ENCODE measurements at places on chromosomes 4 and X.

GRCh38 chr4:147599206-147599605 lies 18.0 kb upstream of the TMEM184C start:
- no peak for DNase-seq

GRCh38 chr4:149426461-149426860 lies 389.2 kb downstream of the IQCM start:
- peak; percentile 49 for DNase-seq

DNA sequence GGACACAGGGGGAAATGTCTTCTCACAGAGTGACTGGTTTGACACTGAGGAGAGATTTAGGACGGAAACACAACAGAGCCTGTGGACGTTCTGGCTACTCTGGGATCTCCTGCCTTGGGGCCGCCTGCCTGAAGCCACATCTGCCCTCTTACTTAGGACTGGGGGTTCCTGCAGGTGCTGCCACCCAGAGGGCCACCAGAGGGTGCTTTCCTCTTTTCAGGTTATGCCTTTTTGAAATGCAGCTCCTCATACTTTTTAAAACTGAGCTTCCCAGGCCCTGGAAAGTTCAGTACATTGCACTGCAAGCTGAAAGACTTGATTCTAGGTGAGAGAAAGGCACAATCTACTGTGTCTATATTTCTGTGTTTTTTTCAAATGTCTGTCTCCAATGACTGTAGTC lies 92.2 kb upstream of the PGRMC2 start:
- no peak for DNase-seq

GRCh38 chr4:150859453-150859852 lies 155.6 kb downstream of the LRBA start:
- DNase-seq: no peak

- no peak for DNase-seq
These were observed 2.2 kb downstream of the NEXMIF start for GRCh38 chrX:74922922-74923543.

DNA sequence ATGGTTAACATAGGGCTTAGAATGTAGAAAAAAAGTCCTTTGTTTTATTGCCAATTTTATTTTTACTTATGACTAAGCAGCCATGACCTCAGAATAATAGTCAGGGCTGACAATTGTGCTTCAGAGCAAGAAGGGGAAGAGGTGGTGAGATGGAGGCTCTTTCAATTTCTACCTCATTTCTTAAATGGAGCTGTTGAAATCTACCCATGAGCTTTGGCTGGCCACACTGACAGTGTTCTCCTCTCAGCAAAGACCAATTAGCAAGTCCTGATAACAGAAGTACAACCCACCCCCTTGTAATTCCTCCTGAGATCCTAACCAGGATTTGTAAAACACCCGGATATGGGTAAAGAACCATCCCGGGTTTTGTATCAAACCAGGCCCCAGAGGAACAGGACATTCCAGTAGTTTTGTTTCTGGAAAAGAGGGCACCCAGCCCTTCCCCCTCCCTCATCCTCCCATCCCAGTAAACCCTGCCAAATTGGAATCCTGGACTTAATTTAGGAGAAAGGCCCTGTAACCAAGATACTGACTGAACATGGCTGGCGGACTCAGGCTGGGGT lies at the start of gene HEPH:
Gene HEPH, plus strand, starts transcription at position 399 of the 563 bp plus-strand sequence. CDS start 6,324 bp downstream, outside the sequence.
- DNase-seq: peak; percentile 33

GRCh38 chr4:89469930-89470375 lies 162.4 kb upstream of the GPRIN3 start:
- peak; percentile 96 for DNase-seq

DNA sequence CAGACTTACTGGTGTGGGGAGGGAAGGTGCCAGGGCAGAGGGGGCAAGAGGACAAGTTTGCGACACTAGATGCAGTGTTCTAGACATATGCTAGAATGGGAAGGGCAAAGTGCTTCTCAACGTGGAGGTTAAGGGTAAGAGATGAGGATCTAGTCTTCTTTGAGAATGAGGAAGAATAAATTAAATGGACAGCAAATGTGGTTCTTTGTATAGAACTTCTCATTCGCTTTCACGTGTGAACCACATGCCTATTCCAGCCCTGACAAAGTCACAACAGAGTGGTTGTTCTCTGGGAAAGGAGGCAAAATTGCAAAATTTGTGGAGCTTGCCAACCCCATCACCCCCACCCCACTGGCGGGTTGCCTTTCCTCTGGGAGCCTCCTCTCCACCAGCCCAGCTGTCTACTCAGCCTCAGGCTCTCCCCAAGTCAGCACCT lies 1.5 kb upstream of the ANXA5 start:
- no peak for DNase-seq

DNA sequence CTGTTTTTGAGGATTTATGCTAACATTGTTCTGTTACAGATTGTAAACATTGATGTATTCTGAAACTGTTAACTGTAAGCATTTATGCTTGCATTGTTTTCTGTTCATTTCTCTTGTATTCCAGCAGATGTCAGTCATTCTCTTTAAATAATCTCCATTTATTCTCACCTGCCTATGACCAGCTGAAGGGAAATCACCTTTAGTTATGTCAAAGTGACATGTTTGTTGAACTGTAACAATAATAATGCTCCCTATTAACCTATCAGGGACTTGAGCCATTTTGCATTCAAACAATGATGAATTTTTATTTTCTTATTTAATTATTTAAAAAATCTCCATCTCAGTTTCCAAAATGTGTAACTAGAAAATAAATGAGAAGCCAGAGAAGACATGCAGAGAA lies 58.0 kb downstream of the SPCS3 start:
- DNase-seq: peak; percentile 16

DNA sequence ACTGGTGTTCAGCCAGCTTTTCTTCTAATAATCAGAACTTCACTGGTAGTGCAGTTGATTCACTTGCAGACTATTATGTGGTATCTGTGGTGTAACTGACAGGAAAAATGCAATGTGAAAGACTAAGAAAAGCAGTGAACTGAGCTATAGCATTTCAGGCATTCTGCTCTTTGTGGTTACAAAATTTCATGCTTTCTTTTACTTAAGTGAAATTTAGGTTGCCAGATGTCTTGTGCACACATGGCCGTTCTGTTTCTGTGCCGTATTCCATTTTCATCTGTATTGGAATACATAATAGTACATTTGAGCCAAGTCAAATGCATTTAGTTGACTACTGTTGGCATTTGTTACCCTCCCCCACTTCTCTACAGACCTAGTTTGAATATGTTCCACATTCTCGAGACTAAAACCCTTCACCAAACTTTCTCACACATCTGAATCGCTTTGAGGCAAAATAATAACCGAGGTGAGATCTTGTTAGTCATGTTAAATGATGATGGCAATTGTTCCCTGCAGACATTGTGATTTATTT lies 8.2 kb downstream of the RTL3 start:
- DNase-seq: peak; percentile 90

DNA sequence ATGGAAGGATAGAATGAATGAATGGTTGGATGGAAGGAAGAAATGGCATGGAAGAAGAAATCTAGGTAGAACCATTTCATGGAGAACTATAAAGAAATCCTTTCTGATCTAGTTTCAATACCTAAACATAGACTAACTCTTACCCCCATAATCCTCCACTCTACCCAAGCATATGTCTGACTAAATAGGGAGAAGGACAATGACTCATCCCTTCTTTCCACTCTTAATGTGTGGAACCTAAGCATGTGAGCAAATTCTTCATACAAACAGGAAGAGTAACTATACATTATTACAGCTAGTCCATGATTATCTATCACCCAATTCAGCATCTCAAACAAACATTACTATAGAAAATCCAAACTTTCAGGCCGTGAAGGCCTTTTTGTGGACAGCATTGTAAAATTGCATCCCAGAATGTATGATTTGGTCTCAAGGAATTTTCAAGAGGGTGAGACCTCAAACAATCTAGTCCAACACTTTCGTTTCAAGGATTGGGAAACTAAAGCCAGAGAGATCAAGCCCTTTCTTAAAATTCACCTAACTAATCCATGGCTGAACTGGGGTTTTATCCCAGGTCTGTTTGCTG lies 11.2 kb downstream of the C1QTNF7 start:
- no peak for DNase-seq

- DNase-seq: no peak
These were observed 258.1 kb downstream of the UNC5C start for GRCh38 chr4:95290702-95291101.

GRCh38 chr4:7581477-7581876 lies 146.7 kb upstream of the PSAPL1 start:
- no peak for DNase-seq

- DNase-seq: no peak
These were observed 223.8 kb downstream of the IL1RAPL2 start for GRCh38 chrX:104789784-104790183.

GRCh38 chr4:102799816-102800215 lies 27.5 kb downstream of the UBE2D3 start:
- DNase-seq: no peak

- no peak for DNase-seq
These were observed 22.2 kb downstream of the SATL1 start for GRCh38 chrX:85221361-85221760.

DNA sequence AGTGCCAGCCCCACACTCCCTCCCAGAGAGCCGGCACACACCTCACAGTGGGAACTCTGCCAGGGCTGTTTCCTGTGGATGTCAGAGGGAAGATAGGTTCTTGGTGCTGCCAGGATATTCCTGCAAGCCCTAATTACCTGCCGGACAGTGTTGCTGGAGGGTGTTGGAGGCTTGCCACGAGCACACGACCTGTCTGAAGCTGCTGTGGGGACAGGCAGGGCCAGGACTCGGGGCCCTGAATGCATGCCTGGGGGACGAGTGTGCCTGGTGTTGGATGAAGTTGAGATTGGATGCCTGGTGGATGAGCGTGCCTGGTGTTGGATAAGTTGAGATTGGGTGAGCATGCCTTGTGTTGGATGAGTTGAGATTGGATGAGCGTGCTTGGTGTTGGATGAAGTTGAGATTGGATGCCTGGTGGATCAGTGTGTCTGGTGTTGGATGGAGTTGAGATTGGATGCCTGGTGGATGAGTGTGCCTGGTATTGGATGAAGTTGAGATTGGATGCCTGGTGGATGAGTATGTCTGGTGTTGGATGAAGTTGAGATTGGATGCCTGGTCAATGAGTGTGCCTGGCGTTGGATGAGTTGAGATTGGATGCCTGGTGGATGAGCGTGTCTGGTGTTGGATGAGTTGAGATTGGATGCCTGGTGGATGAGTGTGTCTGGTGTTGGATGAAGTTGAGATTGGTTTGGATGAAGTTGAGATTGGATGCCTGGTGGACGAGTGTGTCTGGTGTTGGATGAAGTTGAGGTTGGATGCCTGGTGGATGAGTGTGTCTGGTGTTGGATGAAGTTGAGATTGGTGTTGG lies 23.2 kb upstream of the UVSSA start:
- peak; percentile 99 for DNase-seq

- DNase-seq: peak; percentile 46
These were observed 1.7 kb downstream of the GPRIN3 start for GRCh38 chr4:89305712-89306437.

GRCh38 chr4:59535541-59535940 lies 1664.6 kb upstream of the ADGRL3 start:
- DNase-seq: no peak

DNA sequence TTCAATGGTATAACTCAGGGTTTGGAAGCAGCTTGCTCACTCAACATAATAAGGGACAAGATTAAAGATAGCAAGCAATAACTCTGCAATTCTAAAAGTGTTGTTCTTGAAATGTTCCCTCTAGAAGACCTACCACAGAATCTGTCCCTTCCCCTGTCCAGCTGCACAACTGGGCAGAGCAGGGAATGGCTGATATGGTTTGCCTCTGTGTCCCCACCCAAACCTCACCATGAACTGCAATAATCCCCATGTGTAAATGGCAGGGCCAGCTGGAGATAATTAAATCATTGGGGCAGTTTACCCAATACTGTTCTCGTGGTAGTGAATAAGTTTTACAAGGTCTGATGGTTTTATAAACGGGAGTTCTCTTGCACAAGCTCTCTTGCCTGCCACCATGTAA lies 19.1 kb downstream of the PRDM5 start:
- DNase-seq: no peak

DNA sequence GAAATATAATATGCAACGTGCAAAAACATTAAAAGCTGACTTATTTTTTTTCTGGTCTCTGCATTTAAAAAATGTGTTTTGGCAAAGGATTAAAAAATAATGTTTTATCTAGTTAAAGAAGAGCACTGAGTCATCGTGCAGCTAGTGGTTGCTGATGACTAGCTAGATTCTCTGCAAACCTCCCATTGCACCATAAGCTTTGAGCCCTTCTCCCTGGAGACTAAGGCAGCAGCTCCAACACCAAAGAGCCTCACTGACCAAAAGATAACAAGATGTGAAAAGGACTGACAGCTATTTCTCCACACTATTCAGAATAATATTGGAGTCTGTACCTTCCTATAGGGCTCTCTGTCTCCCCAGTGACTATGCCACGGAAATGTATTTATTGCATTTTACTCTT lies 424.3 kb downstream of the SLITRK2 start:
- DNase-seq: no peak

DNA sequence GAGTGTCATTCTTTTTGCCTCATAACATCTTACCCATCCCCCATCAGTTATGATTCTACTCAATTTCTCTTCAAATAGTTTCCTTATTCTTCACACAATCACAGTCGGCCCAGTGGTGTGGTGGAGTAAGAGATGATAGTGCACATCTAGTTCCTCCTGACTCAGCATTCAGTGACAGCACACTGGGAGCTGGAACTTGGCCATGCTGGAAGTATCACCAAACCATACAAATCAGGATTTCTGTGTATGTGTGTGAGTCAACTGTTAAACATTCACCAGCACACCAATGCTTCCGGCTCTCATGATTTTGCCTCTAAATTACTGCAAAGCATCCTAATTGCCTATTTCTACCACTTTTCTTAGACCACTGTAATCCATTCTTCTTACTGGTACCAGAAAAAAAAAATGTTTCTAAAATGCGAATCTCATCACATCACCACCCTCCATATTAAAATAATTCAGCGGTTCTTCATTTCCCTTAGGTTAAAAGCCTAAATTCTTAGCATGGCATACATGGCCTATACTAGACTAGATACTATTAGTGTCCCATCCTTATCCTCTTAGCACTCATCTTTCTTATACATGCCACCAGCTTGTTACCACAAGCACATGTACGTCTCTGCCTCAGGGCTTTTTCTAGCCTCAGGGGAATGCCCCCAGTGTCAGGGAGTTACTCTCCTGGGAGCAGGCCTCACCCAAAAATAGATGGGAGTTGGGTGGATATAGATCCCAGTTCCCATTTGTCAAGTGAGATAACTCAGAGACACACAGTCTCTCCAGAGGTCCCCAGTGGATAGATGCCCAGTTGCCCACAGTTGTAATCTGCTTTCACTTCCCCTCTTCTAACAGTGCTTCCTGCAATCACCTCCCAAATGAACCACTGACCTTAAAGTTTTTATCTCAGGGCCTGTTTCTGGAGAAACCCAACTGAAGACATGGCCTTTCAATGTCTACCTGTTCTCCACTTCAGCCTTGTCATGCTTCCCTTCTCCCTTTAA lies 49.2 kb upstream of the DDX53 start:
- peak; percentile 91 for DNase-seq

- no peak for DNase-seq
These were observed 3.8 kb downstream of the SLITRK2 start for GRCh38 chrX:145821291-145821897.

GRCh38 chr4:154551872-154552686 lies 1.9 kb upstream of the PLRG1 start:
- peak; percentile 62 for DNase-seq
